ENCODE measurements at places on chromosomes 12 and 14.

DNA sequence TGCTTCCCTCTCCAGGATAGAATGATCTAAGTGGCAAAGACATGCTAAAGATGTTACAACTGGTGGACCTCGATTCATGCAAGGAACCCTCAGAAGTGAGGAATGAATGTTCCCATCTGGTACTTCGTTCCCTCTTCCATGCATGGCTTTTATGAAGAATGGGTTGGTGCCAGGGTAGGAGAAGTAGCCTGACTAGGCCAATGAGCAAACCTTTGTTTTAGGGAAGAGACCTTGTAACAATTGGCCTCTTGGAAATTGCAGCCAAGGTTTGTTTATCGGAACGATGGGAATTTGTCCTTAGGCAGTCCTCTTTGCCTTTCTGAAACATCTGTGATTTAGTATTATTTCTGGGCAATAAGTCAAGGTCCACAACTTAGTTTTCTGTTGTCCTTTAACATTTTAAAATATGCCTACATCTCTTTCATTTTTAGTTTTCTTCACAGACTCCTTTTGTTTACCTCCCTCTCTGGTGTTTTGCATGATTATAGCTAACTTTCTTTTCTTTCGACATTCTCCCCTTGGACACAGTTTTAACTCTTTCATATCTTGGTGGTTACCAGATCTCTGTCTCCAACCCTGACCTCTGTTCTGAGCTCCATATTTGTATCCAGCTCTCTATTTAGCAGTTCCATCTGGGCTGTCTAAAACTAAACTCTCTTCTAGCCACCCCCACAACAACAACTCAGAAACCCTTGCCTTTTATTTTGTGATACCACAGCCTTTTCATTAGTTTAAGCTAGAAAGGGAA lies 70.0 kb downstream of the DIP2B start:
- DNase-seq, result no peak

GRCh38 chr12:78371284-78371683 lies 493.3 kb upstream of the SYT1 start:
- DNase-seq, result no peak

DNA sequence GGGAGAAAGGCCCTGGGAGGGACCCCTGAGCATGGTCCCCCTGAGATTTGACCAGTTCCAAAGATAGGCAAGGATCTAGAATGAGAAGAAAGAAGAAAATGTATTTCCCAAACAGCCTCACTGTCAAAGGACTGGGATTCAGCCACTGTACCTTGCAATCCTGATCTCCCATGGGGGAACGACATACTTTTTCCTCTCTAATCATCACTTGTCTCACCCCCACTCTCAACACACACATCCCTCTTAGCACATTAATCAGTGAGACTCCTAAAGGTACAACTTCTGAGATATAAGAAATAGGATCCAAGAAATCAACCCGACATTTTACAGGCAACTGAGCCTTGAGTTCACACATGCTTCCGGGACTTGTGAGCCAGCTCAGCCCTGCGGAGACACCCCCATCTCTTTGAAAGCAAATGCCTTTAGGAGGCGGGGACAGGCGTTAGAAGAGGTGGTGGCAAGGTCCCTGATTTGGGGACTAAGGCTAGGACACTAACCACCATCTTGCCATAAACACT lies 1.4 kb downstream of the MAP3K9 start:
- peak; percentile 28 for DNase-seq

DNA sequence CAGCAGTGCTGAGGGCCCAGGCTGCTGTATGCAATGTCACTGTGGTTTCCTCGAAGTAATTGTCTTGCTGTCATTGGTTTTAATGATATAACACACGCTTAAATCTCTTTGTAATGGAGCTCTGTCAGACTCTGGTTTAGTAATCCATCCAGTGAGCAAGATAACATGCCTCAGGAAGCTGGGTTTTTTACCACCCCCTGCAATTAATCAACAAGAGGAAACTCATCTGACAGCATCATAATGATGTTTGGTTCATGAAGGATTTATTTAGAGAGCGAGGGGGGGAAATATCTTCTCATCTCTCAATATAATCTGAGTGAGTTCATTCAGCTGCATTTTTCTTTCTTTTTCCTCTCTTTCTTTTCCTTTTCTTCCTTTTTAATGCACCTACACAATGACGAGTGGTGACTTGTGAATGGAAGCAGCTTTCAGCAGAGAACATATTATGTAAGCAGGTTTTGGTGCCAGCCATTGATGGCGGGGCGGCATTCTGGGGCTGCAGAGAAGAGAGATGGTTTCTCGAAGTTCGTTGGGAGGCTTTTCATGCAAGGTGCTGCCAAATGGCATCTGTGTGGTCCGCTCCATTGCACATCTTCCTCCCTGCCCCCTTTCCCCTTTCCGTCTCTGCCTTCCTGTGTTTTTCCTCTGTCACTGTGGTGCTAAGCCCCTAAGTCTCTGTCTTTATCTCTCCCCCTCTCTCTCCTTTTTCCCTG lies 6.7 kb downstream of the RPH3A start:
- no peak for DNase-seq

DNA sequence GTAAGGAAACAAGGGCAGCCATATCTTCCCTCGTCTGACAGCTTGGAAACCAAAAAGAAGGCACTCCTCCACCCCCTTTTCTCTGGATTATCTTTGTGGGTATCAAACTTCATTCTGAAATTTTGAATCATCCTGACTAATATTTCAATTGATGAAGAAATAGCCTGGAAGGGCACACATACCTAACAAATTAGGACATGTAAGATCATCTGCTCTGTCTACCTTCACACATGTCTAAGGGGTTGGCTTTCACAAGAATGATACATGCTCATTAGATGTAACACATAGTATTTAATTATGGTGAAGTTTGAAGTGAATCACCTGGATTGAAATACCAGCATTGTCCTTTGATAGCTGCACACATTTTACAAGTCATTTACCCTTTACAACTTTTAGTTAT lies 348.1 kb upstream of the RPL10L start:
- DNase-seq, result no peak

DNA sequence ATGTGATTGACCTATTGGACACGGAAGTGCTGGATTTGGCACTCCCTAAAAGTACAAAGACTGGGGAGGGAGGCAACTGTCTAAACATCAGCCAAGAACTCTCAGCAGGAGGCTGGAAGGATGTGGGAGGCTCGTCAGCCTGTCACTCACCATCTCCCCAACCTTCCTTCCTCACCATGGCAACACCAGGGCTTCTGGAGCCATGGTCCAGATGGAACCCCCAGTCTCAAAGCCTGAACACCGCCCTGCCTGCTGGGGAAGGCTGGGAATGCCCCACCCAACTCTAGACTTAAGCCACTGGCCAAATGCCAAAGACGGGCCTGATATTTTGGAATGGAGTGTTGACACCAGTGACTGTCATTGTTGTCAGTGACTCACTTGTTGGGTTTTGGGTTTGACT lies 55.3 kb downstream of the GALNT16 start:
- DNase-seq, result no peak

DNA sequence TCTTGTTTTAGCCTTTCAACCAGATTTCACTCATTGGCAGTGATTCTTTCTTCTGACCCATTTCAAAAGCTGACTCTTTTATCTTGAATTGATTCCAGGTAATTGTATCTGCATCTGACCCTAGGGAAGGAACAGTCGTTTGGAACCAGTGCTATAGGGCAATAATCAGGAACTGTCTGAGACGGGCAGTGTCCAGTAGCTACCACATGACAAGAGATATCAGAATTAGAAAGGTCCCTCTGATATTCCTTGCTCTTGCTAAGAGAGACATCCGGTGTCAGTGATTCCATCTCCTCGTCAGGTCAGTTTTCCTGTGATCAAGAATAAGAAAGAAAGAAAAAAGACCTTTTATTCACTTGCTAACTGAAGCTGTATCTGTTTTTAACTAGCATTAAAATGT lies 47.8 kb upstream of the PDE3A start:
- DNase-seq, result no peak
